ENCODE measurements at places on chromosomes 5 and 9.

- no peak for DNase-seq
Measured at GRCh38 chr9:82621447-82621846, 441.5 kb downstream of the RASEF start.

GRCh38 chr5:33720176-33720575 is 171.6 kb downstream of the ADAMTS12 start:
- no peak for DNase-seq

- no peak for DNase-seq
Measured at GRCh38 chr5:71666321-71666720, 52.8 kb upstream of the CARTPT start.

DNA sequence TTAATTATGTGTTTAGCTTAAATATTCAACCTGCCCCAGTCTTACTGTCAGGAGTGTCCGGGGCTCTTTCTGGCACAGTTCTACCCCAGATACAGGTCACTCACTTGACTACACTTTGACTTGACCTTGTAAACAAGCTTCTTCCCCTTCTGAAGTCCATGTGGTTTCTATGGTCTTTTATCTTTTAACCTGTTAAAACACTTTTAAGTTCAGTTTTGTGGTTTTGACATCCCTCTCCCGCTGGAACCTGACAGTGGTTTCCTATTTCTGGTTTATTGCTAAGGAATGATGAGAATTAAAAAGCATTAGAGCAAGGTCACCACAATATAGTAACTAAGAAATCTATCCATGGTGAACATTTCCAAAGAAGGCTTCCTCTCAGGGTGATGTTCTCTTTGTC is 300.1 kb downstream of the TMEM167A start:
- DNase-seq: no peak

DNA sequence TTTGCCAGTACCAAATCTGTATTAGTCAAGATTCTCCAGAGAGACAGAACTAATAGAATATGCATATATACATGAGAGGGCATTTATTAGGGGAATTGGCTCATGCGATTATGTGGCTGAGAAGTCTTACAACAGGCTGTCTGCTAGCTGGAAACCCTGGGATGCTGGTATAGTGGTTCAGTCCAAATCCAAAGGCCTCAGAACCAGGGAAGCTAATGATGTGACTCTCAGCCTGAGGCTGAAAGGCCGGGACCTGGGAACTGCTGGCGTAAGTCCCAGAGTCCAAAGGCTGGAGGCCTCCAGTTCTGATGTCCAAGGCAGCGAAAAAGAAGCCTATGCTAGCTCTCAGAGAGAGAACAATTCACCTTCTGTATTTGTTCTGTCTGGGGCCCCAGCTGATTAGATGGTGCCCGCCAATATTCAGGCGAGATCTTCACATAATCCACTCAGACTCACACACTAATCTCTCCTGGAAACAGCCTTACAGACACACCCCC is 84.1 kb downstream of the KIAA1958 start:
- DNase-seq: no peak

DNA sequence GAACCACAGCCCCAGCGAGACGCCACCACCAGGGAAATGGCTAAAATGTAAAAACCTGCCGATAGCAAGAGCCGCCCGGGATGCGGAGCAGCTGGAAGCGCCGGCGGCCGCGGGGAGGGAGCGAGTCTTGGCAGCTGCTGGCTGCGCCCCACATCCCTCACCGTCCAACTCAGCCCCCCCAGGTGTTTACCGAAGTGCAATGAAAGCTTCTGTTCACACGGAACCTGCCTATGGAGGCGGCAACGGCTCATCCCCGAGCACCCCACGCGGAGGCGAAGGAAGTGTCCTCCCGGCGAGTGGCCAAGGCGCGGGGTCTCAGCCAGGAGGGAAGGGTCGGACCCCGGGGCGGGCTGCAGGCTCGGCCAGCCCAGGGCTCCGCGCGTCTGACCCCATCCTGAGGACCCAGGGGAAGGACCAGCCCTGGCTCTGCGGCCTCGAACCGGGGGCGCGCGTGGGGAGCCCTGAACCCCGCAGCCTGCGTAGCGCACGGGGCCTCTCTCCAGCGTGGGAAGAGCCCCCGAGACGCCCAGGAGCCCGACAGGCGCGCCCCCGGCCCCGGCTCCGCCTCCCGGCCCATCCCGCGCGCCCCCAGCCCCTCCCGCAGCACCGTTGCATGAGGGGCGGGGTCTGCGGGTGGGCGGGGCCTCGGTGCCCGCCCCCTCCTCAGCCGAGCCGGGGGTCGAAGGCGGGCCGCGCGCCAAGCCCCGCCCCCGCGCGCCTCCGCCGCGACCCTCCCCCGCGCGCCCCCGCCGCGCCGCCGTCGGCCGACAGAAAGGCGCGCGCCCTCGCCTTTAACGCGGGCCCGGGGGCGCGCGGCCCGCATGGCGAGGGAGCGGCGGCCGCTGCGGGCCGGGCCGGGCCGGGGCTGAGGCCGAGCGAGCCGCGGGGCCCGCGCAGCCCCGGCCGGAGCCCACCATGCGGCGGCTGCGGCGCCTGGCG is at the start of gene DIPK1B:
TSS of gene DIPK1B (plus strand) at position 822 of the 939 bp plus-strand sequence. CDS start at position 916, 94 bp downstream.
- no peak for DNase-seq

- no peak for DNase-seq
Measured at GRCh38 chr5:98301547-98301946, 471.9 kb upstream of the RGMB start.

- DNase-seq: no peak
Measured at GRCh38 chr5:142716963-142717362, 31.1 kb upstream of the FGF1 start.

- no peak for DNase-seq
Measured at GRCh38 chr5:80268916-80269315, 13.1 kb upstream of the SERINC5 start.

GRCh38 chr9:13863112-13863511 is 450.8 kb downstream of the NFIB start:
- DNase-seq: no peak

- peak; percentile 42 for DNase-seq
Measured at GRCh38 chr9:86075132-86076109, 23.9 kb downstream of the GOLM1 start.

GRCh38 chr9:36222449-36222848 is 31.7 kb downstream of the CLTA start:
- no peak for DNase-seq

GRCh38 chr9:382383-382782 is 167.7 kb downstream of the DOCK8 start:
- DNase-seq: no peak

GRCh38 chr9:15187589-15187988 is 119.4 kb downstream of the TTC39B start:
- DNase-seq: no peak

- DNase-seq: no peak
Measured at GRCh38 chr9:129030191-129030590, 2.1 kb upstream of the SH3GLB2 start.

DNA sequence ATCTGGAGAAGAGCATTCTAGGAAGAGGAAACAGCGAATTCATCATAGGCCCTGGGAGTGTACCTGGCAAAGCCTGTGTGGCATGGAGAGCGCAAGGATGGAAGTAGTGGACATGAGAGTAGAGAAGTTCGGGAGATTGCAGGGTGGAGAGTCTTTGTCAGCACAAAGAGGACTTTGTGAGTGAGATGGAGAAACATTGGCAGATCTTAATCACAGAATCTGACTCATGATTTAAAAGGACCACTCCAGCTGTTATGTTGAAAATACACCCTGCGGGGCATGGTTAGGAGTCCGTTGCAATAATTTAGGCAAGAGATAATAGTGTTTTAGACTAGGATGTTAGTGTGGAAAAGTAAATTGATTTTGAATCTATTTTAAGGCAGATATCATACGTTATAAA is 116.9 kb downstream of the HACD4 start:
- DNase-seq: no peak

GRCh38 chr9:15718423-15718822 is 165.6 kb downstream of the CCDC171 start:
- DNase-seq: no peak

- DNase-seq: no peak
Measured at GRCh38 chr9:128151309-128152132, 2.3 kb downstream of the LCN2 start.

- DNase-seq: no peak
Measured at GRCh38 chr5:181086026-181086883, 44.7 kb downstream of the OR2V1 start.

DNA sequence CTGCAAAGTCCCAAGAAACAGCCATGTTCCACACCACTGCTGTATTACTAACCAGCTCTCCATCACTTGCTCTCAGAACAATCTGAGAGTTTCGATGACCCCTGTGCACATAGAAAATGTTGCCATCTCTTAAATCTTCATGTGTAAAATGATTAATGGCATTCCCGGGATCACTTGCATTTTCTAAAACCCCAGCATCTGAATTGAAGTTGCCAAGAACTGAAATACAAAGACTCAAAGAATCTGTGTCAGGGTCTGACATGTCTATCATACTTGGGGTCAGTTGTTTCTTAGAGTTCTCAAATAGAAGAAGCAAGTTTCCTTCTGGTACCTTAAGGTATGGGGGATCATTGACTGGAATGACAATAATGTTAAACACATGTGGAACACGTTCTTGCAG is 115.1 kb downstream of the ESM1 start:
- DNase-seq: no peak

DNA sequence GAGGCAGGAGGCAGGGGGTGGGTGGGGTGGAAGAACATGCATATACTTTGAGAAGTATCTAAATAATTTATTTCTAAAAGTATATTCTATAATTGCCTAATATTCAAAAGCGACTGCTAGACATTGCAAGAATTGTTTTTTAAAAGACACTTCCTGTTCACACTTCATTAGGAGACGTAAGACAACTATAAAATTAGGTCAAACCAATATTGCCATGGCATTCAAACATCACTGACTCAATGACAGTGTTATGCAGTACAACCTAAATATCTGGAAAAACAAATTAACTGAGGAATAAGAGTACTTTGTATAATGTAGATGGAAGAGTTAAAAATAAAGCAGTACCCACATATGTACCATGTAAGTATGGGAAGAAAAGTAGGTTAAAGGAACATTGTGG is 4.5 kb downstream of the CCNH start:
- DNase-seq: no peak

DNA sequence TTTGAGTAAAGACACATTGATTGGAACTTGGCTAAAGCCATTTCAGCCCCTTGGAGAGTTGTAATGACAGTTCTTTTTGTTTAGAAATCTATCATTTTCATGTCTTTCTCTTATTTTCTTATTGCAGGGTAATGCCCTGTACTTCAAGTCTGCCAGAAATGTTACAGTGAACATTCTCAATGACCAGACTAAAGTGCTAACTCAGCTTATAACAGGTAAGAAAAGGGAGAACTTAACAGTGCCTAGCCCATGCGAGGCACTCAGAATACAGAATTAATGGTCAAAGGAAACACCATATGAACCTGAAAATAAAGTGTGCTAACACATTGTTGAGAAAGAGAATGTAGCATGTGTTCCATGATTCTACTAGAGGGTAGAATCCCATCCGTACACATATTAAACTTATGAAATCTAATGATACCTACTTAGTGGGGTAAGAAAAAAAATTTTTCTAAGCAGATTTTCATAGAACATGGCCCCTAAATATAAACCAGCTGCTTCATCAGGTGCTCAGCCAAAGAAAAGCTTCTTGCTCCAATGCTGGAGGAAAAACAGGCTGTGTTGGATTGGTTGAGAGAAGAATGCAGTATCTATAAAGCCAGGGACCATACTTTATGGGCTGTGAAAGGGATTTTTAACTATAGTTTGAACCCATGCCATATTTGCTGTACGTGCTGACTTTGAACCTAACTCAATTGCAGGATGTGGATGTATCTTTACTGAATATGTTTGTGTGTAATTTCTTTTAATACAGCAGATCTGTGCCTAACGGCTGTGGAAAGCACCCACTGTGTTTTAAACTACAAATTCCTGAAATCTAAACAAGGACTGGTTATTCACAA is 260.8 kb upstream of the PPP1R2B start:
- no peak for DNase-seq

DNA sequence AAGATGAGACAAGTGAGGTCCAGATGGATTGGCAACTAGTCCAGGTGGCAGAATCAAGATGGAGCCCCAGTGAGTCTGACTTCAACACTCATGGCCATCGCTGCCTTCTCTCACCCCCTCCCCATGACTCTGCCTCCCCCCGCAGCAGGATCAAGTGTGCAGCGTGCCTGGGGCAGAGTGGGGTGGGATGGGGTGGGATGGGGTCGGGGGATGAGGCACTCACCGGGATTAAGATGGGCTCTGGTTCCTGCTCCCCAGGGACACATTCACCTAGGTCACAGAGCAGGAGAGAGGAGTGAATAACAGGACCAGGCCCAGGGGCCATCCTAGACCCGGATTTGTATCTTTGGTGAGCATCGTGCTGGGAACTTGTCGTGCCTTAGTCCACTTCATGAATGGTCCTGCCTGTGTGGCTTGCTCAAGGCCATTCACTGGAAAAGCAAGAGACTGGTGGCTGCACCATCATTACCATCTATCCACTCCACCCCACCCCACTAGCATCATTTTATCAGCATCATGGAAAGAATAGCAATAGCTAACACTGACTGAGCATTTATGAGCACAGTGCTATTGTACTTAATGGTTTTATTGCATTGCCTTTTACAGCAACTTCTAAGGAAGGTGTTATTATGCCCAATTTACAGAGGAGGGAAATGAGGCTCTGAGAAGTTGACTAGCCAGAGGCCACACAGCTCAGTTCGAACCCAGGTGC is 8.5 kb downstream of the AMBP start:
- no peak for DNase-seq

DNA sequence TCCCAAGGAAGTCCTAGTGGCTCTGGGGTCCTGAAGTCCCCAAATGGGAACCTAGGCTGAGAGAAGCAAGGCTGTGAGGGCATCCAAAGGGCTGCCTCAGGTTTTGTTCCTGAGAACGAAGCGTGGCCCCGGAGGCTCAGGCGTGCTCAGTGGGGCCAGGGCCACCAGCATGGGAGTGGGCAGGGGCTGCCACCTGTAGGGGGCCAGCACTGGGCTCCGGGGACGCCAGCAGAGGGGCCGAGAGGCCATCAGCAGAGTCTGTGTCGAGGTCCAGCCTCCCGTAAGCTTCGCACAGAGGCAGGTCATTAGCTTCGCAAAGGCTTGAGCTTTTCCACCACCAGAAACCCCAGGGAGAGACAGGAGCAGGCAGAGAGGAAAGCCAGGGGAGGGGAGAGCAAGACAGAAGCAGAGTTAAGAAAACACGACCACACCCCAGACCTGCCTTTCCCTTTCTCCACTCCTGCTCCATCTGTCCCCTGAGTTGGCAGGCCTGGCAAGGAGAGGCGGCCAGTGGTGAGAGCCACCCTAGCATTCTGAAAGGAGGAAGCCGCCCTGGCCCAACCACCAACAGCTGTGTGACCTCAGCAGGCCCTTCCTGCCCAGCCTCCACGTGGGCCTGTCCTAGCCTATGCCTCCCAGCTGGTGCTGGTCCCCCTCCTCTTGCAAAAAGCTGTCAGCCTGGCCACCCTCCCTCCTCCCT is 5.5 kb upstream of the SURF6 start:
- no peak for DNase-seq

DNA sequence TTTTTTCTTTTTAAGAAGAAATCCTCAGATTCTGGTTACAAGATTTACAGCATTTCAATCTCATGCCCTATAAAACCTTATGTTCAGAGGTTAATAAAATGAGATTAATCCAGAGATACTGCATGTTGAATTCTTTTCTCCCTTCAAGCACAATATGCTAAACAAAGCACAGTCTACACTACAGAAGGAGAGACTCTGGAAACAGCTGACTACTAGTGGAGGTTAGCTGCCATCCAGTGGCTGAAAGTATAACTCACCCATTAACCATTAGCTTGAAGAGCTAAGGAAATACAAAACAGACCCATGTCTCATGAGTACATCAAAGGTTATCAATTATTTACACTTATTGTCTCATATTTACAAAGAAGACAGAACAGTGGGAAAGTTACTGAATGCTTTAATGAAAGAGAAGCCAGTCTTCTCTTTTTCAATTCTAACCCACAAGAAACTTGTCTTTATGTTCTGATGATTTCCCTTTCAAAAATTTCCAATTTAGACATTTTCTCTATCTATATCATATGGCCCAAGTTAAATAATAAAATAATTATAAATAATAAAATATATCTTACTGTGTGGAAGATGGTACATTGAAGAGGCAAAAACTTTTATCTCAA is 12.7 kb upstream of the DNAH5 start:
- no peak for DNase-seq

Measured in stimulated activated CD8-positive, alpha-beta memory T cell treated with anti-CD3 and anti-CD28 coated beads, Interleukin-15, amount 100 ng/mL, for 48 hours (primary cell).